ENCODE measurements at places on chromosomes 13 and 19.

GRCh38 chr19:51694318-51695085, 1.4 kb downstream of the SPACA6 start:
- DNase-seq, result no peak

DNA sequence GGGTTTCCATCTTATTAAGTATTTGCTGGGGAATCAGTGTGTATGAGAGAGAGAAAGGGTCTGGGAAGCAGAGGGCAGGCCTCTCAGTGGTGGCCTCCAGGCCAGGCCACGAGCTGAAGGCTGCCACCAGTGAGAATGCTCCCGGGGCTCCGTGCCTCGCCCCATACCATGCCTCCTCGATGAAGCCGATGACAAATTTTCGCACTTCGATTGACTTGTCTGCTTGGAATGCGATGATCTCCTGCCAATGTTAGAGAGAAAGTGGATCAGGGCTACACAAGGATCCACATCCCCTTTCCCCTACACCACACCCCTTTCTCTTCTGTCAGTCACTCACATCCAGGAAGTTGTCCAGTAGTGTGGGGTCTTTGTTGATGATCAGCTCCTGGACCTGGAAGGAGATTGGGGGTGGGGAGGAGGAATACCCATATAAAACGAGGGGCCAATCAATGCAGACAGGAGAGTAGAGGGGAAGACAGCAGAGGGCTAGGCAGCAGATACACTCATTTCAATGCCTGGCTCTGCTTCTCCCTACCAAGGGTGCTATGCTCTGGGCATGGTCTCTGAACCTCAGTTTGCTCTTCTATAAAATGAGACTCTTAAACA, 10.7 kb downstream of the SYMPK start:
- no peak for DNase-seq

- no peak for DNase-seq
These were observed 10.8 kb downstream of the JOSD2 start for GRCh38 chr19:50500060-50500752.

GRCh38 chr13:26280822-26281221, 26.9 kb downstream of the CDK8 start:
- no peak for DNase-seq

Data from T1000 (cell line).